Inflammatory macrophage treated with lipopolysaccharide for 4 hours (primary cell): ENCODE measurements at places on chromosomes 13 and 19.

DNA sequence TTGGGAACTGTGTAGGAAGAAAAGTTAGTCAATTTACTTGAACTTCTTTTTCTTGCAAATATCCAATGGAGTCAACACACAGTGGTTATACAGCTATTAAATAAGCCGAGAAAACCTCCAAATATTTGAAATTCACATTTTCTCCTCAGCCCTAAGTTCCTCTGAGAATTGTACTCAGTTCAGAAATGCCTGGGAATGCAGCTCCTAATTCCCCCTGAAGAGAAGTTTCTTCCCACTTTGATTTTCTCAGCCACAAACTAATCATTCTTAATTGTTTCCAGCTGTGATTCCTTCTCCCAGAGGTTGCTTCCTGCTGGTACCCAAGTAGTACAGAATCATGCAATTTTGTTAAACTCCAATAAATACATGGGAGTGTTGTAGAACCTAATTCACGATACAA, 246.1 kb upstream of the MIR17HG start:
- no peak for DNase-seq

DNA sequence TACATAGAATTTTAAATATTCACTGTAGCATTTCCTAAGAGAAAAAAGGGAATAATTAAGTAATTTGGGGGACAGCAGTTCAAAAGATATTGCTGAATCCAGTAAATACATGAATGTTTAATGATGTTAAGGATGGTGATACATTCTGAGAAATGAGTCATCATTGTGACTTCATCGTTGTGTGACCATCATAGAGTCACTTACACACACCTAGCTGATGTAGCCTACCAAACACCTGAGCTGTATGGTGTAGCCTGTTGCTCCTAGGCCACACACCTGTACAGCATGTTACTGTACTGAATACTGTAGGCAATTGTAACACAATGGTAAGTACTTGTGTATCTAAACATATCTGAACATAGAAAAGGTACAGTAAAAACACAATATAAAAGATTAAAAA, 34.8 kb downstream of the ATP7B start:
- no peak for DNase-seq

GRCh38 chr13:34647379-34648150, 294.5 kb upstream of the NBEA start:
- DNase-seq: no peak

DNA sequence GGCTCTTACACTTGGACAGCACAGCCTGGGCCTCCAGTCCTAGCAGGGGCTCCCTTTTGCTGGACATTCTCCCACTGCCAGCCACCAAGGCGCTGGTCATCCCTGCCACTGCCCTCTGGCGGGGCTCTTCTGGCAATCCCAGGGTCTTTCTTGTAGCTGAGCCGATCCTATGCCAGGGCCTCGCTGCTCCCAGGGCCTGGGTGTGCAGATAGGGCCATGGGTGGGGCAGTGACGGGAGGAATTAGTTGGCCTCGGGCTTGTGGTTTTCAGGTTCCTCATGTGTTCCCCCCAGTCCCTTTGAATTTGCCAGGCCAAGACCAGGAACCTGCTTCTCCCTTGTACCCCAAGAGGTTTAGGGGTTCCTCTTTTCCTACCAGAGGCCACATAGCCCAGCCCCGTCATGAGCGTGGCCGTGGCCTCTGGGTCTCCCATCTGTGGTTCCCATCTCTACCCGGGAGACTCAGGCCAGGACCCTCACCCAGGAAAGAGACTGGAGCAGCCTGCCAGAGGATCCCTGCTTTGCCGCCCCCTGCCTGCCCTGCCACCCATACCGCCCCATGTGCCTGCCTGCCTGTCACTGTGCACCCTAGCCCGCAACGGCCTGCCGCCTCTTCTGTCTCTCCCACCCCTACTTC, 26.2 kb downstream of the TMED1 start:
- DNase-seq: peak; percentile 28

GRCh38 chr19:38736413-38737280, 7.6 kb downstream of the CAPN12 start:
- DNase-seq: no peak

GRCh38 chr19:932648-933552, 7.1 kb downstream of the ARID3A start:
- DNase-seq: peak; percentile 64

GRCh38 chr13:74062933-74063332, 71.3 kb downstream of the KLF12 start:
- peak; percentile 7 for DNase-seq
